ENCODE measurements at places on chromosomes 6 and 20.

- DNase-seq, result no peak
Measured at GRCh38 chr20:18729231-18729825, 84.3 kb upstream of the SCP2D1 start.

DNA sequence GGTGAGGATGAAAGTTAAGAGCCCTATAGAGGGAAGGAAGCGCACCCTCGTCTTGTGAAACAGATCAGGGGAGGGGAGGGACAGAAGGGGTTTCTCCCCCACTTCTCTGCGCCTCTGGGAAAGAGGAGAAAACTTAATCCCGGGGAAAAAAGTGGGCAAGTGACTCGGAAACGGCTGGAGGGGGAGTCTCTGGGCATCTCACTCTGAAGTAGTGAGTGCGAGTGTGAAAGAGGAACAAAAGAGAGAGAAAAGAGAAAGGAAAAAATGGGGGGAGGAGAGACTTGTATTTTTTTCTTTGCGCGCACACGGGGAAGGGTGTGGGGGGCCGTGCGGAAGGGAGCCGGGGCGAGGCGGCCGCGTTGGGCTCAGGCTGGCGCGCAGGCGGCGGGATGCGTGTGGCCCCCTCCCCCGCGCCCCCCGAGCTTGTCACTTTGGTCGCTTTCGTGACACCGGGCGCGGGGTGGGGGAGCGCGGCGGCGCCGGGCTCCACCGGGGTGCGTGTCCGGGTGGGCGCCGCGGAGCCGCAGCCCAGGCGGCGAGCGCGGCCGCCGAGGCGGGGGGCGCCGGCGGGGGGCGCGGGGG is 454 bp downstream of the L3MBTL3 start:
- no peak for DNase-seq

DNA sequence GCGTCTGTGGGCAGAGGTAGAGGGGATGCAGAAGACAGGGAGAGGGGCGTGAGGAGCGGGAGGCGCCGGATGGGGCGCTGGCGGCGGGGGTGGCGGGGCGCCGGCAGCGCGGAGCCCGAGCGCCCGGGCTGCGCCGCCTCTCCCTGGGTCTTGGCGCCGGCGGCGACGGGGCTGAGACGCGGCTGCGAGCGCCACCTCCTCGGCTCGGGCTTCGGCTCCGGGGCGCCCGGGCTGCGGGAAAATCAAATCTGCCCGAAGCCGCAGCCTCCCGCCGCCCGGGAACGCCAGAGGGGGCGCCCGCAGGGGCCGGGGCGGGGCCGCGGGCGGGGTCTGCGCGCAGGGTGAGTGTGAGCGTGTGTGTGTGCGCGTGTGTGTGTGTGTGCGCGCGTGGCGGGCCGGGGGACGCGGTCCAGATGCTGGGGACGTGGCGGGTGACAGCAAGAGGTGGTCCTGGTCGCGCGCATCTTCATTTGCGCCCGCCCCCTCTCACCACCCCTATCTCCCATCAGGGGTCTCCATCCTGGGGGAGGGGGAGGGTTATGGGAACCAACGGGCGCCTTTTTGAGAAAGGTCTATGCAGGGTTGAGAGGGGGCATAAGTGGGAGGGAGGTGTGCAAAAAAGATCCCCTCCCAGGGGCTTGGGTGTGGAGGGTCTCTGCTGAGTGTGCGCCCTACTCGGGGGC is 646 bp upstream of the CPNE5 start:
- DNase-seq, result no peak

GRCh38 chr6:45504947-45505346 is 127.2 kb upstream of the SUPT3H start:
- no peak for DNase-seq

DNA sequence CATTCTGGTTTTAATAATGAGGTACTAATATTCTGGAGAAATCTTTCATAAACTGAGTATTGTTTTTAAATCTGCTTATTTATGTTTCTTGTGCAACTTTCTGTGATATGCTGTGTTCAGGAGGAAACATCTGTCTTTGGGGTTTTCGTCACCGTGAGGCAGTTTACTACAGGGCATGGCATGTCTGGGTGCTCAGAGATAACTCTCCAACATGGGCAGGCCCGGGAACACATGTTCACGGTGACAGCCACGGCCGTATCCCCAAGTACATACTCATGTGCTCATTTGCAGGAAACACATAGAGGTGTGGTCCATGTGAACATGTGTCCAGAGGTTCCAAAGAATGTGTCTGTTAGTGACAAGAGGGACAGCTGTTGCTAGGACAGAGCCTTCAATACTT is 62.1 kb upstream of the CNKSR3 start:
- DNase-seq, result no peak

- DNase-seq, result no peak
Measured at GRCh38 chr6:14524319-14524718, 406.7 kb downstream of the CD83 start.

- DNase-seq, result no peak
Measured at GRCh38 chr20:57774951-57775350, 65.1 kb upstream of the PMEPA1 start.

DNA sequence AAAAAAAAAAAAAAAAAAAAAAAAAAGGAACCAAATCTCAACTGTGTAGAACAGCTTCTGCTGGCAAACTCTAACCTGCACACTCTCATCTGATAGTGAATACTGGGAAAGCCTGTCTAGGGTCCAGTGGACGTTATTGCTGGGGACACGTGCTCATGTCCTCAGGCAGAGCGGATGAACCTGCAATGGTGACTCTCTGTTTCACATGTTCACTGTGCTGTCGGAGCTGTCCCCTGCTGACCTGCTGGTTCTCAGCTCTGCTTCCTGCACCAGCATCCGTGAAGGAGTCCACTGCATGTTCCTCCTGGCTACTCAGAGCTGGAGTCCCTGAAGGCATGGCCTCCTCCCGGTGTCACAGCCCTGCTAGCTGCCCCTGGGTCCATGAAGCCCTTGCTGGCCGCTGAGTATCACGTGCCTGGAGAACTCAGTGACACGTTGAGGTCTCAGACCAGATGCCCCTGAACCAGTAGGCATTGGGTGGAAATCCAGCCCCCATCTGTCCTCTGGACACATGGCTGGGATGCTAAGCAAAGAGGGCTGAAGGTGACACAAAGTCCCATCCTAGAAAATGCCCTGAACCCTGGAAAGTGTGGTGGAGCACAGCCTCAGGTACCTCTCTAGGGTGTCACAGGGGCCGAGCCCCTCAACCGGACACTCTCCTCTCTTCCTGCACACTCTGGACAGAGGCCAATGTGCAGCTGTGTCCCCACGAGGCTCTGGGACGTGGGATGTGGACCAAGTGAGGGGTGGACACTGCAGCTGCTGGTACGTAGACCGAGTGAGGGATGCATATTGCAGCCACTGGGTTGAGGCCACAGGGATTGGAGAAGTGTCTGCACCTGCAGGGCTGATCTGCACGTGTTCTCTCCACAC is 54.9 kb upstream of the FRMD1 start:
- DNase-seq, result peak; percentile 16

- DNase-seq, result no peak
Measured at GRCh38 chr6:12595161-12595811, 121.3 kb upstream of the PHACTR1 start.

DNA sequence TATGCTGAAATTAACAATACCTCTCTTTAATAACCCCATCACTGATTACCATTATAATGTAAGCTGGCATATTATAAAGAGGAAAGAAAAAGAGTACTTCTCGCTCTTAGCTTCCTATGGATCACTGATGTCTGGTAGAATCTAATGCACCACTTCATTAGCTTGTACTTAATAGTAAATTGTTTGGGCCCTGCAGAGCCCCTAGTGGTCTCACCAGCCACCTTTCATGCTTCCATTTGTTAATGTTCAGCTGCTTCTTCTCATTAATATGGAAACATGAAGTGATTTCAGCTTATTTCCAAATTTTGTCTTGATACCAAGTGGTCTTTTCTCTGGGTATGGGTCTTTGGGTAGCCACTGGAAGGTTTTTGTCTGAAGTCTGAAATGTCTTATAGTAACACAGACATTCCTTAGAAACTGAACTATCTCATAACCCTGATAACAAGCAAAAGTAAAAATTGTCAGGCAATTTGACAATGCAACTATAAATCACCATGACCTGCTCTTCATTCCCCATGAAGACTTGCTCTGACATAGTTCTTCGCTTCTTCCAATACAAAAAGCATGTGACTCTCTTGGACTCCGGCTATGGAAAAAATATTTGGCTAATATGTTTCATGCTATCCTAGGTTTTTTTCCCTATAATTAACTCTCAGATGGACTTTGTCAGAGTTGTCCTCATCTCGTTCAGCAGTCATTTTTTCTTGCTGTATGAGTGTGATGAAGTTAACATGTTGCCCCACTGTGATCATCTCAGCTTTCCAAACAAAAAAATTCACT is 395.8 kb upstream of the MARCKS start:
- no peak for DNase-seq

DNA sequence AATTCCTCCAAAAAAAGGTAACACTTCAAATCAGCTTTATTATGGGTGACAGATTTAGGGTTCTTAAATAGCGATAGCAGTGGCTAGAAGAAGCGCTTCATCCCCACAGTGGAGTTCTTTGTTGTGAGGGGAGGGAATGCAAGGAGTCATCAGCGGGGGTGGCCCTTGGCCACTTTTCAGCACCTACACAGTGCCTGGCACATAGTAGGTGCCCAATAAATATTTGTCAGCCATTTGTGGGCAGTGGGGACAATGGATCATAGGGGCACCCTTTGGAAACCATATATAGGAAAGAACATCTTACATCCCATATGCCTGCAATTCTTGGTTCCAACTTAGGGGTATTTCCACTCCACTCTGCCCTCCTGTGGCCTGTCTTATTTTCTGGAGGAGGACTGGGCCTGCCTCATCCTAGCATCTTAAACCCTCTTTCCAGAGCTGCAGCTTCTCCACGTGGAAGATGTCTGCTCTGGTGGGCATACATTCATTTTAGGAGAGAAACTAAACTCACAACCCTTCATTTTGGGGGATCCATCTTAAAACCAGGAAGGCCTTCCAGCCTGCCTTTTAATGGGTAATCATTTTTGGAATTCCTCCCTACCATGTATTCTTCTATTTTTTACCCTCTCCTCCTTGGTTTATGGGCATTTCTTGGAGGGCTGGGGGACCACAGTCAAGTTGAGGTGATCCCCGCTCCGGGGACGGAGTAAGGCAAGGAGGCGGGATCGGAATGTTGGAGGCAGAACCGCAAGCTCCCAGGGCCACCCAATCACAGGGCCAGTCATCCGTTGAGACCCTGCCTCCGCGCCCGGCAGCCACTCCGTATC is 2.6 kb upstream of the GPSM3 start:
- DNase-seq, result no peak

DNA sequence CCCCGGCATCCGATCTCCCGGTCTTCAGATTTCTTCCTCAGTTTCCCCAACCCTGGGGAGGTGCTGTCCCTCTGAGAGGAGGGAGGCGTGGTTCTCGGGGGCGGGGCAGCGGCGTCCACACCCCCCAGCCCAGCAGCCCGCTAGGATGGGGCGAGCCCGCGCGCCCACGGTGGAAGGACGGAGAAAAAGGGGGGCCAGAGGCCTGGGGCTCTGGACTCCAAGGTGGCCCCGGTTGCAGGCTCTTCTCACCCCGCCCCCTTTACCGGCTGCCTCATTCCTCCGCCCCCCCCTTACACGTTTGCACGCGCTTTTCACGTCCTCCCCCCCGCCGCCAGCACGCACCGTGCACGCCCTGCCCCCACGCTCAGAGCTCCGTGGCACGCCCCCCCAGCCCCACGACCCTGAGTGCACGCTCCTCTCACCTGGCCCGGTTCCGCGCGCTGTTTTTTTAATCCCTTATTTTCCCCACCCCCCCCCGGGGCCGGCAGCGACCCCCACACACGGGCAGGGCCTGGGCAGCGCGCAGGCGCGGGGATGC is 402 bp downstream of the ZBTB12 start:
- no peak for DNase-seq
